Small intestine (tissue), 16 donors: ENCODE measurements at places on chromosomes 2 and 18. TPM values are rescaled to one million over a fixed set of nuclear protein-coding genes. Genes with fewer than 3 reads are reported as not detected.
A peak's percentile ranks its signal among the peaks of the same experiment; 100 is the strongest.

DNA sequence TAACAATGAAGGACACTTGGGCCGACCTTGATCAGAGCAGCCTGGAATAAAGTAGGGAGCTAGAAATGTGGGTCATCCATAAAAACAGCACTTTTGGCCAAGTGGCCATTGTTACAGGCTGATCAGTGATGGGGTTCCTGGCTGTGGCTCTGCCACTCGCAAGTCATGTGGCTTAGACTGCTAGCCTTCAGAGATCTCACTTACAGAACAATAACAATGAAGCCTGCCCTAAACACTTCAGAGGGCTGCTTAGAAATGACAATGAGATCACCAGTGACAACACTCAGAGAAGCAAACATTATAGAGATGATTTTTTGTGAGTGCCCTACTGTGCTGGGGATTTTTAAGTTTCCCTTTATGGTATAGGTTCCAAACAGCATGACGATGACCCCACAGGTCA is 107.9 kb upstream of the LMAN1 start:
- no peak overlapping the region for H3K4me3 ChIP-seq
- DNase-seq = no peak
- H3K27ac ChIP-seq = no peak overlapping the region
- no peaks in the 10 kb centered on the region for H3K4me1 ChIP-seq

TMEM200C gene
- 0.16 TPM for polyA plus RNA-seq

GRCh38 chr2:218383892-218384519 is 1.9 kb downstream of the SLC11A1 start:
- no peak for DNase-seq
- no peak overlapping the region for H3K27ac ChIP-seq
- H3K4me1 ChIP-seq = no peaks in the 10 kb centered on the region

GRCh38 chr18:58025733-58026132 is 18.3 kb upstream of the NEDD4L start:
- no peaks in the 10 kb centered on the region for H3K36me3 ChIP-seq
- H3K27me3 ChIP-seq = no peaks in the 10 kb centered on the region
- H3K27ac ChIP-seq = no peak overlapping the region
- DNase-seq = no peak
- no peak overlapping the region for H3K4me3 ChIP-seq
- H3K4me1 ChIP-seq = peaks cover 54% of the 10 kb centered on the region

- DNase-seq = no peak
- H3K27me3 ChIP-seq = peaks cover 26% of the 10 kb centered on the region
- peak overlapping the region; percentile 0 for H3K27ac ChIP-seq
- no peaks in the 10 kb centered on the region for H3K36me3 ChIP-seq
- peak overlapping the region; percentile 43 for H3K4me3 ChIP-seq
Observed at GRCh38 chr2:101473591-101473910, 1.4 kb downstream of the RFX8 start.

CYP26B1 gene
- polyA plus RNA-seq = 2.3 TPM

MC2R gene
- polyA plus RNA-seq = 0.01 TPM

DNA sequence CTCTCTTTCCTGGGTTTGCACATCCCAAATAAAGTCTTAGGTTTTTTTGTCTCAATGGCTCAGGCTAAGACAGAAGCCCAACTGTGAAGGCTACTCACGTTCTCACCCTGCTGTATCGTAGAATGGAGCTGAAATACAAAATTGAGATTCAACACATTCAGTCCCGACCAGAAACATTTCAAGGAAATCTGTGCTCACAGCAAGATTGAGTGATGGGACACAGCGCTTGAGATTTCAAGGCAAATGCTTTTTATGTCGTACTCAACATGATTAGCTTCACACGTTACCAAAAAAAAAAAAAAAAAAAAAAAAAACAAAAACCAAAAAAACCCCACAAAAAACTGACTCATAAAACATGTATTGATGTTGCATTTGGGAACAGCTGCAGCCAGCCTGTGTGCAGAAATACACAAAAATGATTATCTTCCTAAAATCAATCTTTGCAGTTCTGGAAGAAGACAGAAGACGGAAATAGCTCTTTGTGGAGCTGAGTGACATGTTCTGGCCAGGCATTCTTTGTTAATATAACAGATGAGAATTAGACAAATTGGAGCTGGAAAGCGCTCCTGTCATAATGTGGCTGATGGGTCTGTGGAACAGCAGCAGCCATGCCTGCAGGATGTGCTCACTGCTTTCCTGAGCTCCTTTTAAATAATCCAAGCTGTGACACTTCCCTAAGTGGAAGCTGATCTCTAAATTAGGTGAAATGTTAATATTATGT is 453.2 kb downstream of the LPIN1 start:
- H3K27me3 ChIP-seq = no peaks in the 10 kb centered on the region
- H3K4me3 ChIP-seq = no peak overlapping the region
- no peak for DNase-seq
- no peak overlapping the region for H3K27ac ChIP-seq
- no peaks in the 10 kb centered on the region for H3K36me3 ChIP-seq

SLC30A3 gene
- not detected for polyA plus RNA-seq

BARD1 gene
- 8.6 TPM for polyA plus RNA-seq

MARS2 gene
- polyA plus RNA-seq = 8.3 TPM

GRCh38 chr2:191032588-191033429 is 18.8 kb upstream of the STAT1 start:
- no peaks in the 10 kb centered on the region for H3K4me1 ChIP-seq
- H3K36me3 ChIP-seq = no peaks in the 10 kb centered on the region
- no peak for DNase-seq
- H3K27ac ChIP-seq = peak overlapping the region; percentile 6

PLB1 gene
- polyA plus RNA-seq = 125 TPM

- H3K27me3 ChIP-seq = no peaks in the 10 kb centered on the region
- peak; percentile 49 for DNase-seq
- no peak overlapping the region for H3K27ac ChIP-seq
- H3K36me3 ChIP-seq = no peaks in the 10 kb centered on the region
- H3K4me3 ChIP-seq = no peak overlapping the region
Observed at GRCh38 chr18:3402982-3403451, 47.0 kb upstream of the TGIF1 start.

GRCh38 chr18:12031846-12032245 is 50.5 kb downstream of the IMPA2 start:
- DNase-seq = no peak
- H3K36me3 ChIP-seq = peaks cover 36% of the 10 kb centered on the region
- no peak overlapping the region for H3K4me3 ChIP-seq
- no peak overlapping the region for H3K27ac ChIP-seq
- H3K27me3 ChIP-seq = no peaks in the 10 kb centered on the region
- no peaks in the 10 kb centered on the region for H3K4me1 ChIP-seq

GRCh38 chr2:233336541-233336940 is 17.8 kb upstream of the DGKD start:
- no peaks in the 10 kb centered on the region for H3K27me3 ChIP-seq
- H3K27ac ChIP-seq = peak overlapping the region; percentile 37
- peak; percentile 82 for DNase-seq
- no peak overlapping the region for H3K4me3 ChIP-seq
- H3K4me1 ChIP-seq = peaks cover 6% of the 10 kb centered on the region

- no peak overlapping the region for H3K4me3 ChIP-seq
- H3K4me1 ChIP-seq = no peaks in the 10 kb centered on the region
- no peak overlapping the region for H3K27ac ChIP-seq
- H3K27me3 ChIP-seq = peaks cover 4% of the 10 kb centered on the region
Observed at GRCh38 chr2:175003875-175004729, 1.1 kb downstream of the CHN1 start.

DNA sequence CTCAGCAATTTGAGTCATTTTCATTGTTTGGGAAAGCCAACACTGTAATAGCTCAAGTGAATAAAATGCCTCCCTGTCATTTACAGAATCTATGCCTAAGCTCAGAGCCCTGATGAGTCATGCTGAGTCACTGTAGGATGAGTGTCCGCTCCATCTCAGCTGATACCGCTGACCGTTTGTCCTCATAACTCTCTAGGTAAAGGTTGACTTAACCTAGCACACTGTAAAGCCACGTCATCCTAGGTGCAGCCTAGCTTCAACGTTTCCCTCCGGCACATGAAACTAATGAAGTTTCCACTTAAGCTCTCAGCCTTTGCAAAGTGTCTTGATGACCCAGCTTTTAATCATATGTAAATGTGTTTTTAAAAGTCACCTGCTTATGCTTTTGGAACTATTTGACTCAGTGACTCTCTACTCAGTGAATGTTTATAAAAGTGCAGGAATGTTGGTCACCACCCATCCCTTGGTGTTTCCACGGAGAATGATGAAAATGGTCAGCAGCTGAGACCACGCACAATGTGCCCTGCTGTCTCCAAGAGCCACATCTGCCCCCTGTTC is 154.0 kb downstream of the PMAIP1 start:
- no peaks in the 10 kb centered on the region for H3K36me3 ChIP-seq
- no peaks in the 10 kb centered on the region for H3K27me3 ChIP-seq
- no peaks in the 10 kb centered on the region for H3K4me1 ChIP-seq
- no peak overlapping the region for H3K27ac ChIP-seq

DNA sequence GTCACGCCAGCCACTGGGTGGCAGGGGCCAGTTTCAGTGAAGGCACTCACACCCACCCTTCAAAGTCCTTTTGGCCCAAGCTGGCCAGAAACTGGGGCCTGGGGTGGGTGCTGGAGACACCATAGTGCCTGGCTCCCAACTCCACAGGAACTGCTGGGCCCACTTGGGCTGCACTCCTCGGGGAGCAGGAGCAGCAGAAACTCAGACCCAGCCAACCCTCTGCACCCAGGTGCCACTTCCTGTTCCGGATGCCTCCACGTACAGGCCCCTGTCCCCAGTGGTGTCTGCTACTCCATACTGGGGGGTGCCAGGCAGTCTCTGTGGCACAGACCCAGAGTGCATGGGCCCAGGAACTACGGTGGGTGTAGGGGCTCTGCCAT is 42.5 kb upstream of the ZNF519 start:
- no peak for DNase-seq
- no peaks in the 10 kb centered on the region for H3K36me3 ChIP-seq
- no peaks in the 10 kb centered on the region for H3K4me1 ChIP-seq
- no peaks in the 10 kb centered on the region for H3K27me3 ChIP-seq
- no peak overlapping the region for H3K4me3 ChIP-seq

GRCh38 chr2:43070676-43071502 is 155.5 kb downstream of the ZFP36L2 start:
- DNase-seq = no peak
- H3K27ac ChIP-seq = no peak overlapping the region
- no peak overlapping the region for H3K4me3 ChIP-seq

GRCh38 chr2:158975271-158975921 is 7.0 kb downstream of the TANC1 start:
- no peaks in the 10 kb centered on the region for H3K27me3 ChIP-seq
- H3K36me3 ChIP-seq = no peaks in the 10 kb centered on the region
- H3K27ac ChIP-seq = no peak overlapping the region
- no peak for DNase-seq

DNA sequence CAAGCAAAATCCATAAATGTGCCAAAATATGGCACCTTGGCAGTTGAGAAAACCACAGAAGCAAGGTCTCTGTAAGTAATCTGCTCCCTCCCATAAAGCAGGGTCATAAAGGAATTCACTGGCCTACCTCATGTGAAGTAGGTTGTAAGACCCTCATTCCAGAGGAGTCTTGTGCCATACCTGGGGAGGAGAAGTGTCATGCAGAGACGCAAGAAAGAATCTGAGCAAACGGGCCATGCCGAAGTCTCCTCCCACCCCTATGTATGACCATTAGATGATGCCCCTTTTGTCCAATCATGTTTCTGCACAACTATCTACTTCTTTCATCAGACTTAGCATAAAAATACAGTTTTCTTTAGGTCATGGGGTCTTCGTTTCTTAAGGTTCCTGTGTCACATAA is 14.6 kb downstream of the NMUR1 start:
- no peak overlapping the region for H3K4me3 ChIP-seq
- no peak overlapping the region for H3K27ac ChIP-seq
- no peaks in the 10 kb centered on the region for H3K4me1 ChIP-seq
- H3K27me3 ChIP-seq = no peaks in the 10 kb centered on the region
- DNase-seq = no peak
- H3K36me3 ChIP-seq = no peaks in the 10 kb centered on the region

- no peak overlapping the region for H3K27ac ChIP-seq
- H3K36me3 ChIP-seq = no peaks in the 10 kb centered on the region
- no peak overlapping the region for H3K4me3 ChIP-seq
- no peak for DNase-seq
Observed at GRCh38 chr2:150644298-150645067, 157.0 kb upstream of the RND3 start.
